ENCODE measurements at places on chromosomes 16 and 17.

DNA sequence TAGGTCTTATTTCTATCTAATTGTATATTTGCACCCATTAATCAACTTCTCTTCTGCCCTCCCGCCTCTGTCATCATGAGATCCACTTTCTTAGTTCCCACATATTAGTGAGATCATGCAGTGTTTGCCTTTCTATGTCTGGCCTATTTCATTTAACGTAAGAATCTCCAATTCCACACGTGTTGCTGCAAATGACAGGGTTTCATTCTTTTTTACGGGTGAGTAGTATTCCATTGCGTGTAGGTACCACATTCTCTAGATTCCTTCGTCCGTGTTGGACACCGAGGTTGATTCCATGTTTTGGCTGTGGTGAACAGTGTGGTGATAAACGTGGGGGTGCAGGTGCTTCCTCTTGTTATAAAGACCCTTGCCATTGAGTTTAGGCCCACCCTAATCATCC, 64.7 kb upstream of the GSE1 start:
- DNase-seq, result no peak

DNA sequence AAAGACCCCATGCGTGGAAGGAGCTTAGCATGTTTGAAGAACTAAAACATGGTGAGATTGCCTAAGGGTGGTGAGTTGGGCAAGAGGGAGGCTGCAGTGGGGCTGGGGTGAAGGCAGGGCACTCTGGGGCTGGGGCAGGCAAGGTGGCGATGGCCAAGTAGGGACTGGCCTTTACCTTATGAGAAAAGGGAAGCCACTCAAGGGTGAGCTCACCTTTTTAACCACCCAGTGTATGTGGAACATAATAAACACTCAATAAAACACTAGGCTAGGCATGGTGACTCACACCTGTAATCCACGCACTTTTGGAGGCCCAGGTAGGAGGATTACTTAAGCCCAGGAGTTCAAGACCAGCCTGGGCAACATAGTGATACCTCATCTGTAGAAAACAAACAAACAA, 37.7 kb downstream of the LYRM9 start:
- DNase-seq, result no peak

- DNase-seq, result no peak
Measured at GRCh38 chr17:38912221-38912813, 13.1 kb upstream of the LASP1NB start.

DNA sequence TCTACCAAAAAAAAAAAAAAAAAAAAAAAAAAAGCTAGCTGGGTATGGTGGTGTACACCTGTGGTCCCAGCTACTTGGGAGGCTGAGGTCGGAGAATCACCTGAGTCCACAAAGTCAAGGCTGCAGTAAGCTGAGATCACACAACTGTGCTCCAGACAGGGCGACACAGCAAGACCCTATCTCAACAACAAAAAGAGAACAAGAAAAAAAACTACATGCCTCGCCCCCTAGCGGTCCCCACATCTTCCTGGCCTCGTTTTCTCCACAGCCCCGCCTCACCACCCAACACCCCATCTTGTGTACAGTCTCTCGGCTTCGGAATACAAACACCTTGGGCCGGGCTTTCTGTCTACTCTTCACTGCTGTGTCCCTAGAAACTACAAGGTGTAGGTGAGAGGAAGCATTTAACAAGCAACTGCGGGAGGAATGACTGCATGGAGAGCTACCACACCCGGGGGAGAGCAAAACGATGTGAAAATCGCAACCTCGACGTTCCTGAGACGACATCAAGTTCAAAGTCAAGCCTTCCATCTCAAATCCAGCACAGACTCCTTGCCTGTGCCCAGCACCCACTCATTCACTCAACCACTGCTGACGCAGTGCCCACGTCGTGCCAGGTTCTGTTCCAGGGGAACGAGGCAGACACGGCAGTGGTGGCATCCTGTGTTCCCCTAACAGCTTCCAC, 9.0 kb downstream of the NTAN1 start:
- no peak for DNase-seq

DNA sequence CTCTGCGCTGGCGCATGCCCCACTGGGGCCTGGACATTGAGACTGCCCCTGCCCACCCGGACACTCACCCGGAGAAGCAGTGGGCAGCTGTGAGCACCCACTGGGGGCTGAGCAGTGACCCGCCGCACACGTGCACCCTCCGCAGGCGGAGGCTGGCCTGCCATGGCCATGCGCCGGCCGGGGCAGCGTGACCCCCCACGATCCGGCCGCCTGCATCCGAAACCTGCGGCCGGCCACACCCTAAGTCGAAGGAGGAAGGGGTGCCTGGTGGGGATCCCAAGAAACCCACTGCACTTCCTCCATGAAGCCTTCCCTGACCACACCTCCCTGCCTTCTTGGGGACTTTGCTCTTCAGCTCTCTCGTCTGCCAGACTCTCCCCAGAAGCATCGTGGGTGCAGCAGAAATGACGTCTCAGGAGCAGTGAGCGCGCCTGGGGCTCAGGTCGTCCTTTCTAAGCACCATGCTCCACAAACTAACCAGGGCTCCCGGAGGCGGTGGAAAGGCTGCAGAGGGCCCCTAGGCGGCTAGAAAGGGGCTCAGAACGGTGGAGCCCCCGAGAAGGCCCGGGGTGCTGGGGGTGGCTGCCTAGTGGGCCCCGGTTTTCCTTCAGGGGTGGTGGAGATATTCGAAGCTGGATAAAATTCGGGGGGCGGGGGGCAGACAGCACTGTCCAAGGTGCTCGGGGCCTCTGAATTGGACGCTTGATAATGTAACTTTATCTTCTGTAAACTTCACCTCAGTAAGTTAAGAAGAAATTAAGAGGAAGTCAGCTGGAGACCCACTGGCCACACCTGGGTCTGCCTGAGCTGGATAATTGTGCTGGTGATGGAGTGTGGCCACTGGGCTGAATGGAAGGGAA, 1.5 kb downstream of the TPSG1 start:
- DNase-seq, result no peak

DNA sequence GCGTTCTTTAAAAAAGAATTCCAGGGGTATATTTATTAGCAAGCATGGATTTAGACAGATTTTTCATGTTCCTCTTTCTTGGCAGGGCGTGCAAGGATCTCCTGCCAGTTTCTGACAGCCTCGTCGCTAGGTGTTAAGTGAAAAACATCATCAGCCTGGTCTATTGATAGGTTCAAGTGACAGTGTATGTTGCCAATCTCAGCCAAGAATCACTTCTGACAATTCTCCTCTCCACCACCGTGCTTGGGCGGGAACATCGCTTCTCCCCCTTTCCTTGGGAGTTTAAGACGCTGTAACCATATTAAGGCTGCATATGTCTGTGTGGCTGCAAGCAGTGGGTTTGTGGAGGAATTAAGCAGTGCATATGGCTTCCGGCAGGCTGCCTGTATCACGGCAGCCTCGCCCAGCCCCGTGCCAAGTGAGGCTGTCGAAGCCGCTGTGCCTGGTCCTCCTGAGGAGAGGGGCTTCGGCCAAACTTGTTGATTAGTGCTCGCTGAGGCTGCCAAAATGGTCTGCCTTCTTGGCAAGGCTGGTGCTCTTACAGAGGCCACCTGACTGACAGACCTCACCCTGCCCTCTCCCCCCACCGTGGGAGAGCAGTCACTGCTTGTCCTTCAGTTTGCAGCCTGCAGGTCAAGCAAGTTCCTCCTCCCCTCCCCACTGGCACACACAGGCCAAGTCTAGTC, 132.2 kb upstream of the MPHOSPH6 start:
- no peak for DNase-seq

DNA sequence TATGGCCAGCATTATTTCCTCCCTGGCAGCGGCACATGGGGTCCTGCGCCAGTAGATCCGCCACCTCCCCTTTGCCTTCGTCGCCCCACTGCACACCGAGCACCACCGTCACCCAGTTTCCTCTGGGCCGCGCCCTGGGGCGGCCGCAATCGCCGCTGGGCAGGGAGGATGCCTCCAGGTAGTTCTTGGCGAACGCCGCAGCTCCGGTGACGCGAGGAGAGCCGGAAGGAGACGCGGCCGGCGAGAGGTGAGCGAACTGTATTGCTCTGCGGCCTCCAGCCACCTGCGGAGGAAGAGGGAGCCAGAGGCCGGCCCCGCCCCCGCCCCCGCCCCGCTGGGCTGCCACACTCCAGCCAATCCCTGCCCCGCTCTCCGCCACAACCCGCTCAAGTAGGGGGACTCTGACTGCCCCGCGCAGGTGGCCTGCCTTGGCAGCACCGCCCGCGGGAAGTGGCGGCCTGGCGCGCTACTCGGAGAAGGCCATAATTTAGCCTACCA, 11.8 kb upstream of the SLFN13 start:
- no peak for DNase-seq

DNA sequence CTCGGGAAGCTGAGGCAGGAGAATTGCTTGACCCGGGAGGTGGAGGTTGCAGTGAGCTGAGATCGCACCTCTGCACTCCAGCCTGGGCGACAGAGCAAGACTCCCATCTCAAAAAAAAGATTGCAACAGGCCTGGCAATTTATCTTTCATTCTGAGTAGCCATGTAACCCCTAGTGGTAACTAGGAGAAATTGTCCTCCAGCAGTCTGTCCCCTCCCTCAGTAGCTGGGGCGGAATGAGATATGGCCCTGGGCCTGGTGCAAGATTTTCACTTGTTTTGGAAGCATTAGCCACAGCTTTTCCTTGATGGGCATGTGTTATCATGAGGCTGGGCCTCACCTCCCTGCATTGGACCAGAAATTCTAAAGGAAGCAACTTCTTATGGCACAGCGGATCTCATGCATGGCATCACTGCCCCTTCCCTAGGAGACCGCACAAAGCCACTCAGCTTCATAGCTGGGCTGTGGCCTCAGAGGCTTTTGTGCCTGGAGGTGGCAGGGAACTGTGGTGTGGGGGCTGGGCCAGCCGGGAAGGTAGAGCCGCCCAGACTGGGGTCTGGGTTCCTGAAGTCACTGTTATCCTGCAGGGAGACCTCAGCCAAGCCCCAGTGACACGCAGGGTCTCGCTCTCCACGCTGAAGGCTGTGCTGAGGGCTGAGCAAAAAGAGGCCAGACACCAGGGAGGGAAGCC, 13.4 kb downstream of the NATD1 start:
- DNase-seq, result peak; percentile 11

GRCh38 chr17:20210180-20210579, 201.0 kb downstream of the SPECC1 start:
- no peak for DNase-seq

- DNase-seq, result peak; percentile 62
Measured at GRCh38 chr16:58511933-58512815, 3.1 kb upstream of the SETD6 start.

DNA sequence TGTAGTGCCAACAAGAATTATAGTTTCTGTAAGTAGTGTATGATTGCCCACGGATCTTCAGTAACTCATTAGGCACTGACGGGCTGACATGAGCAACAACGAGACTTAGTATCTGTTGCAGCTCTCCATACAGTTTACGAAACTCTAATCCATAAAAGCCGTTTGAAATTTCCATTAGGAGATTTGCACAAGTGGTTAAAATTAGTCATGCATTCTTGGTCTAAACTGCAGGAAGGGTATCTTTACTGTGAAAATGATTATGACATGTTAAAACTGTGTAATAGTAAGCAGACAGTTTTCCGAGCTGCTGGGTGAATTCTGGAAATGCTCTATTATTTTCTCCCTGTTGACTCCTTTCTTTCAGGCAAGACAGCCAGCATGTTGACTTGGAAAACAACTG, 605.0 kb downstream of the WWOX start:
- DNase-seq, result no peak

DNA sequence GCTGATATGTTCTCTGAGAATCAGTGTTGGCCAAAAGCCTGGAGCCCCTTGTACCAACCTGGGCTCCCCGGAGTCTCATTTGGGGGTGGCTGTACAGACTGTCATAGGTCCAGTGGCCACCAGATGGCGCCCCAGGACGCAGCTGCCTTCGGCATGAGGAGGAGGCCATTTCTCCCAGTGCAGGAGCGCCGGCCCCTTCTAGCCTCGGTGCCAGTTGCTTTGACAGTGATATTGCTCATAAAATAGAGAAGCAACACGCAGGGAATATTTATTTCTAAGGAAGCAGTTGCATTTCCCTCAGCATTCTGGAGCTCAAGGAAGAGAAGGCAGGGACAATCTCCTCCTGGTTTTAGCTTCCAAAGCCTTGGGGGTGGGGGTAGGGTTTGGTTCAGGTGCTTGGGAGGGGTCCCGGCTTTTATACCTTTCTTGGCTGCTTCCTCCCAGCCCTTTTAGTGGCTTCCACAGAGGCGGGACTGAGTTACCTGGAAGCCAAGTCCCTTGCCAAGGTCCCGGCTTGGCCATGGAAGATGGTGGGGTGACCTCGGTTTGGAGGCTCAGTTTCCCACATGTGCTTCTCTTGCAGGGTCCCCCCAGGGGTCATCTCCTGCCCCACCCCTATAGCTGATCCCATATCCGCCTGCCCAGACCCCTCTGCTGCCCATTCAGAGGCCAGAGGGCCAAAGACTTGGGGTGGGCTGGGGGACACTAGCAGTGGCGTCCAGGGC, 117.8 kb upstream of the CDC42EP4 start:
- peak; percentile 88 for DNase-seq

GRCh38 chr17:47807421-47807820, 14.2 kb downstream of the OSBPL7 start:
- DNase-seq, result no peak

DNA sequence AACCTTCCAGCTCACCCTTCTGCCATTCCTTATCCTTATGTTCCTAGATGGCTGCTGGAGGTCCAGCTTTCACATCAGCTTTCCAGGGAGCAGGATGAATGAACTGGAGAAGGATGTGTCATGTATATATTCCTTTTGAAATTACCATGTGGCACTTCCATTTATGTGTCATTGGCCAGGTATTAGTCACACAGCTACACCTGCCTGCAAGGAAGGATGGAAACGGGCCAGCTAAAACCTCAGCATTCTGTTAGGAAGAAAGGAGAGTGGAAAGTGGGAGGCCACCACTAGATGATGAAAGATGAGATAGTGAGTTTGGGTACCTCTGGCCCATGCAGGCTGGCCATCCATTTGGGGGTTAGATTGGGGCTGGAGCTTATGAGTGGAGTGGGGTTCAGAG, 67.5 kb downstream of the KSR1 start:
- no peak for DNase-seq

- peak; percentile 78 for DNase-seq
Measured at GRCh38 chr17:78842881-78843565, 2.4 kb upstream of the USP36 start.

DNA sequence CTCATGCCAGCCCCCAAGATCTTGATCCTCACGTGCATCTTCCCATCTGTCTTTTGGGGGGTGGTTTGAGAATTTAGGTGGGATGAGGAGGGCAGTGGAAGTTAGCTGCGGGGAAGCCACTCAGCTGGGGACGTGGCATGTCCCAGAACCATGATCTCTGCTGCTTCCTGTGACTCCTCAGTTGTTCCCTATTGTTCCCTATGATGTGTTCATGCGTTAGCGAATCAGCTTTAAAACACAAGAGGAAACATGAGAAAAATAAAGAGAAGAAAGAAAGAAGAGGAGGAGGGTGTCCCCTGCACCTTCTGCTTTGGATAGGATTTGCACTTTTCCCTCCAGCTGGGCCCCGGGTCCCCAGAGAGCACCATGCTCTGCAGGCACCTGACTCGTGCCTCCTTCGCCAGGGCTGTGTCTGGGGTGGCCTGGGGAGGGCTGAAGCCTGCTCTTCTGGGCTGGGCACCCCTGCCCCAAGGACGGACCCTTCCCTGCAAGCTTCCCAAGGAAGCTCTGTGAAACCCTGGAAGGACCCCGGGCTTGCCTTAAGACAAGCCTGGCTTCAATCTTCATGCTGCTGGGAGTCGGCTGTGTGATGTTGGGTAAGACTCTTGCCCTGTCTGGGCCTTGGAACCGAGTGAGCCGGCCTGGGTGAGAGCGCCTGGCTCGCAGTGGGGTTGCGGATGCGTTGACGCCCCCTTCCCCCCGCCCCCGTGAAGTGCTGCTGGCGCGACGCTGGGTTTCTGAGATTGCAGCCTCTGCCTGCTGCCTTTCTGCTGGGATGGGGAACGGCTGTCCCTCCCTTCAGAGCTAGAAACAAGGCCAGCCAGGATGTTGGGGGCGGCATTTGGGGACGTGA, 62.8 kb upstream of the CIBAR2 start:
- no peak for DNase-seq
